ENCODE measurements at places on chromosomes 11 and 22. TPM values are rescaled to one million over a fixed set of nuclear protein-coding genes. Genes with fewer than 3 reads are reported as not detected.

- peak; percentile 51 for DNase-seq
Observed at GRCh38 chr11:79101656-79102055, 339.2 kb downstream of the TENM4 start.

GRCh38 chr11:111512296-111513239 is at the start of gene BTG4:
BTG4 (minus strand) TSS chr11:111512386; CDS start chr11:111498776, 13,610 bp downstream.
- DNase-seq: peak; percentile 5

DNA sequence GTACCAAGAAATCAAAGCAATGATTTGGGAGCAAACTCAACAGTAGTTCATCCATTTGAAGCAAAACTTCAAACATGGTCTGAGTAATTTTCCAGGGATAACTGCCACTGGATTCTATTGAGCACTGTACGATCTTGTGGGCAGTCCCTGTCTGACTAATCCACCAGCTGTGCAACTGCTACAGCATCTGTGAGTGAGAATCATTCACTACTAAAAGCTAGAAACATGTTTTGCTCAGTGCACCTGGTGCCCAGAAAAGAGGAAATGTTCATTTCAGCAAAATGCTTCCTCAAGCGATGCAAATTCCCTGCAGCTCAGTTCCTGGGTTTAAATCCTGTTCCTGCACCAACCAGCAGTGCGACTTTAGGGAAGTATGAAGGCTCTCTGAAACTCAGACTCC is 1077.9 kb downstream of the DLG2 start:
- no peak for DNase-seq

- peak; percentile 42 for DNase-seq
Observed at GRCh38 chr11:75351541-75351790, at the start of gene ARRB1. ARRB1 (minus strand) TSS chr11:75351661; CDS start chr11:75351607, 54 bp downstream.

- DNase-seq: no peak
Observed at GRCh38 chr11:106466521-106467080, 389.1 kb downstream of the AASDHPPT start.

- DNase-seq: no peak
Observed at GRCh38 chr22:37187552-37187890, 526 bp downstream of the C1QTNF6 start.

DNA sequence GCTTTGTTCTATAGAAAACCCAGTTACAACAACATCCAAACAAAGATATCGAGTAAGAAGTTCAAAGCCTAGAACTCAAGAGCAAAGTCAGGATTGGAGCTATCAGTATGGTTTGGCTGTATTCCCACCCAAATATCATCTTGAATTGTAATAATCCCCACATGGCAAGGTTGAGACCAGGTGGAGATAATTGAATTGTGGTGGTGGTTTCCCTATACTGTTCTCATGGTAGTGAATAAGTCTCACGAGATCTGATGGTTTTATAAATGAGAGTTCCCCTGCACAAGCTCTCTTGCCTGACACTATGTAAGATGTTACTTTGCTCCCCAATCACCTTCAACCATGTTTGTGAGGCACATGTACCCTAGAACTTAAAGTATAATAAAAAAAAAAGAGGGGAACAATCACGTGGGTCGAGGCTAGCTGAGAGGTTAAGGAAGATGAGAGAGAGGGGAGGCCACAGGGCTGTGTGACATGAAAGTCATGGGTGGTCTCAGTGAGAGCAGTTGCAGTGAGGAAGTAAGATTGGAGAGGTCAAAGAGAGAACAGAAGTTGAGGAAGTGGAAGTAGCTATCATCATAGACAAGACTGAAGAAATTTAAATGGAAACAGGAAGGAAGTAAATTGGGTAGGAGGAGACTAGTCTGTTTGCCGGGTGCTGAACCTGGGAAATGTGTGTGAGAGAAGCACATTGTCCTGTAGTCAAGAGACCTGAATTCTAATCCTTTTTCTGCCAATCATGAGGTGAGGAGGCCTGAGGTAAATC is 80.1 kb upstream of the CD44 start:
- no peak for DNase-seq

GRCh38 chr11:58905721-58906547 is 33.4 kb upstream of the GLYATL1 start:
- DNase-seq: peak; percentile 34

DNA sequence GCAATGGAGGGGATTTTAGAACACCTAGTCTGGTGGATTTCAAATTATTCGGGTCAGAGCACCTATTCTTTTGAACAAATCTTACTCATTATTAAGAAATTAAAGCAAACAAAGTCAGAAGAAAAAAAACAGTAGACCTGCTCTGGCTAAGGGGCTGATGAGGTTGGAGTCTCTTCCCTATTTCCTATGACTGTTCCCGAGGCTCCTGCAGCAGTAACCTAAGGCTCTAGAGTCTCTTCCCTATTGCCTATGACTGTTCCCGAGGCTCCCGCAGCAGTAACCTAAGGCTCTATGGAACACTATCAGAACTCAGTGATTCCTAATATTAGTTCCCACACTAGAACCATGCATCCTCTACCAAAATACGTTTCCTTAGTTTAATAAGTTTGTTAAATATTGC is 607.9 kb downstream of the NTM start:
- no peak for DNase-seq

DNA sequence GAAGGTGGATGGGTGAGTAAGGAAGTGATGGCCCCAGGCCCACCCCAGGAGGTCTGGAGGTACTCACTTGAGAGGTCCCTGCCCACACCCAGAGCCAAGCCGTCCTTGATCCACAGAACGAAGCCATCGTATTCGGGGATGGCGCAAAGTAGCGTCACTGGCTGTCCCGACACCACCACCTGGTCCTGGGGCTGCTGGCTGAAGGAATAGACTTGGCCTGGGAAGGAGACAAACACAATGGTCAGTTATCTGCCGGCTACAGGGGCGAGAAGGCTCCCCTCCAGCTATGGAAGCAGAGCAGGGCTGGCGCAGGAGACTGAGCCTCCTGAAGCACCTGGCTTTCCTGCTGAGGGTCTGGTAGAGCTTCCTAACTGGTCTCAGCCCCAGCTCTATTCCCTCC is 171.0 kb downstream of the ST3GAL4 start:
- DNase-seq: no peak

GRCh38 chr22:45304971-45305370 is 4.8 kb upstream of the FAM118A start:
- no peak for DNase-seq

GRCh38 chr11:21088930-21089329 is 419.5 kb downstream of the NELL1 start:
- DNase-seq: no peak

DNA sequence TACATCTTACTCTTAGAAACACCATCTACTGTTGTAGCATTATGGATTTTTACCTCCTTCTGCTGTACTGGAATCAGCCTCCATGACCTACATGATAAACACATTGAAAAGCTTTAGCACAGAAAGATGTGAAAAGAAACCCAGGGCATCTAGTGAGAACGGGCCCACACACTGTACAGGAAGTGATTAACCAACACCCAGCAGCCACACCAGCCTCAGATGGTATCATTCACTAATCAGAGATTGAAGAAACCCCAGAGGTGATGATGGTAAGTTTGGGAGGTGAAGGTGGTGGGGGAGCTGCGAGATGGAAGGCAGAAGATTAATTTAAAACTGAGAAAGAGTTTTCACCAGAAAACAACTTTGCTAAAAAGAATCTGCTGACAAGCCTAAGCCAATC is 46.1 kb downstream of the RASSF10 start:
- no peak for DNase-seq

- DNase-seq: peak; percentile 29
Observed at GRCh38 chr11:34052608-34053160, 1.2 kb downstream of the CAPRIN1 start.

- peak; percentile 28 for DNase-seq
Observed at GRCh38 chr11:120013325-120014250, 124.3 kb downstream of the TRIM29 start.

DNA sequence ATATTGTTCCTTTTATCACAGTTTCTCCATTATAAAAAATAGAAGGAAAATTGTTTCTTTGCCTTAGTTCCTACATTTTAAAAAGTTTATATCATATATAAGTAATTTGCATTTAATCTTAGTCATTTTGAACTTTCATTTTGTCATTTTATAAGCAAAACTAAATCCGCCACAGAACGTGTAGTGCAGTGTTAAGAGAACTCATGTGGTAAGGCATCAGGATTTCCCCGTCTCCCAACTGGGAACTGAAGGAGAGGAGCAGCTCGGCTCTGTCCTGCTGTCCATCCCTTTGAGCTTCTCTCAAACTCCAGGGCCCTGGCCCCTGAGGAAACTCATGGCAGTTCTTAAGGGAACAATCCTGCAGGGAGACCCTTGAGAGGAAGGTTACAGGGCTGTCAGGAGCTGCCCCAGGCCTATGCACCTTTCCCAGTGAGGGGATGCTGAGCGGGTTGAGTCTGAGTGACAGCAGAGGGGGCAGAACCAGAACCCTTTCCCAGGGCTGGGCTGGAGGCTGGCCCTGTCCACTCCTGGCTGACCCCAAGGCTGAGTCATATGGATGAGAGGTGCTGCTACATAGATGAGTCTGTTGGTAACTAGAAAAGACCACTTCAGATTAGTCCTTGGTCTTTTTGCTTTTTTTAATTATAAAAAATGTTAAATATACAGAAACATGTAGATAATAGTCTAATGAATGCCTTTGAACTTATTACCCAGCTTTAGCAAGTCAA is 333.1 kb downstream of the TBC1D22A start:
- no peak for DNase-seq

DNA sequence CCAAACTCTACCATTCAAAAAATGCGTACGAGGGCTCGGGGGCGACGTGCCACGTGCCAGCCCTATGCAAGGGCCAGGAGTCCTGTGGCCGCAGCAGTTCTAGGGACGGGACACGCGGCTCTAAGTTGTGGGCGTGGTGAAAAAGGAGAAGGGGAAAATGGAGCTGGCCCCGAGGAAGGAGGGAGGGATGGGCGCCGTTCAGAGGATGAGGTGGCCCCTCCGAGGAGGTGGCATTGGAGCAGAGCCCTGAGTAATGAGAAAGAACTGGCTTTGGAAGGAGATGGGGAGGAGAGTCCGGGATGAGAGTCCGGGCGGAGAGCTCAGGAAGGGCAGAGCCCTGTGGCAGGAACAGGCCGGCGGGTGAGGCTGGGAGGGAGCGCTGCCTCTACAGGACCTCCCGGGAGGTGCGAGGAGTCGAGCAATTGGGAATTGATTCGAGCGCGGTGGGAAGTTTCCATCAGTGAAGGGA is 21.0 kb downstream of the OTUB1 start:
- no peak for DNase-seq

- no peak for DNase-seq
Observed at GRCh38 chr11:105070306-105070705, 25.2 kb upstream of the CARD16 start.

DNA sequence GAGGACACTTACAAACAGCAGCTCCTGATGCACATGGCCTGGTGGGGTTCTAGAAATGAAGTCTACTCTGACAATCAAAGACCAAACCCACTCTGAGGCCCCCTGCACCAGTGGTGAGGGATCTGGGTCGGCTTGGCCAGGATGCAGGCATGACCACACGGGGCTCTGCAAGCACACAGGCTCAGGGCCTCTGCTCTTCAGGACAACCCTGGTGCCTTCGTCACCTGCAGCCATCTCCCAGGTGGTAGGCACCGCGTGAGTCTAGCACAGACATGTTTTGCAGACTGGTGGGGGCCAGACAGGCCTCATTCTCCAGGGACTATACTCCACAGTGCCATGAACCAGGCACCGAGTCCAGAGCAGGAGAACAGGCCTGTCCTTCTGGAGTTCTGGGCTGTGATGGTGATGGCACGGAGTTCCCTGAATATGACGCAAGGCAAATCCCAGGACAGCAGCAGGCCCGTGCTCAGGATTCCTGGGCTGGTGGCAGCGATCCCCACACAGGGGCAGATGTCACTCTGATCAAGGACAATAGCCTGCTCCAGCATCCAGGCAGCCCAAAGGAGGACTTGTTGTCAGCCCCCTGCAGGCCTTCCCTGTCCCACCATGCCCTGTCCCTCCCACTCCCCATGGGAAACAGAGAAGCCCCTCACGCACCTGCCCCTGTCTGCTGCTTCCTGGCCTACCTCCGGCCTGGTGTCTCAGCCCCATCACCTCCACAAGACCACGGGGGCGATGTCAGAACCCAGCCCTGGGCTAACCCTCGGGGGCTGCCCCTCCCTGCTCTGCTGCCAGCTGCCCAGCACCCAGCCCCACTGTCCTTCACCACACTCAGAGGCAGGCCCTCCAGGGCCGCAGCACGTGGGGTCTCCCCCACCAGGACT is 36.1 kb downstream of the GNB1L start:
- DNase-seq: no peak

DNA sequence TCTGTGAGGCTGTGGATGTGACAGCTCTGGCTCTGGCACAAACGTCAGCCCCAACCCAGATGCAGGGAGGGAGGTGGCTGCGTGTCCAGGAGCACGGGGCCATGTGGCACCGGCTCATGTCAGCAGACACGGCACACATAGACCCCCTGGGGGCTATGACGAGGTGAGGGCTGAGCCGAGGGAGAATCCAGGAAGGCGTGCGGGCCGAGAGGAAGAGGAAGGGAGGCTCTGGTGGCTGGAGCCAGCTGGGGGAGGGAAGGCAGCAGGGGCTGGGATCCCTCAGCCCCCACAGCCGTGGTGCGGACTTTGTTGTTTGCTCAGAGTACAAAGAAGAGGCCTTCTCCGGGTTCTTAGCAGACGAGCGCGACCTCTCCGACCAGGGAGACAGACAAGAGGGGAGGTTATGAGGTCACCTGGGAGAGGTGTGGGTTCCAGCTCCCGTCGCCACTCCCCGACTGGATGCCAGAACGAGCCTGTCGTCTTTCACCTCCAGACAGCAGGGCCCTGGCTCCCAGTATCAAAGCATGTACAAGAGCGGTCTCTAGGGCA is 46.1 kb downstream of the CDKN1C start:
- DNase-seq: no peak

GRCh38 chr11:92159931-92160330 is 64.7 kb upstream of the FAT3 start:
- DNase-seq: no peak

- no peak for DNase-seq
Observed at GRCh38 chr11:31981457-31981856, 109.4 kb upstream of the RCN1 start.

GRCh38 chr11:9137293-9138132 is 46.1 kb upstream of the SCUBE2 start:
- peak; percentile 82 for DNase-seq

GRCh38 chr11:105577641-105578040 is 32.2 kb upstream of the GRIA4 start:
- DNase-seq: no peak

Gene DDX25
- 1.7 TPM for total RNA-seq

Gene P2RY6
- 4.0 TPM for total RNA-seq

Gene NLRP10
- total RNA-seq: not detected

Gene KIAA0930
- total RNA-seq: 27.2 TPM

Gene UBE4A
- total RNA-seq: 47.2 TPM

Gene CDK2AP2
- total RNA-seq: 97.3 TPM

Gene BTG4
- total RNA-seq: not detected

Gene NRXN2
- total RNA-seq: 5.6 TPM

Gene FAM180B
- total RNA-seq: 3.1 TPM

Gene TIMP3
- 424 TPM for total RNA-seq

Gene GPHA2
- total RNA-seq: not detected

Gene POU2AF1
- 0.54 TPM for total RNA-seq

Gene PDGFB
- 3.9 TPM for total RNA-seq

Gene E2F8
- total RNA-seq: not detected

Gene TBX10
- not detected for total RNA-seq

Gene NNMT
- 218 TPM for total RNA-seq

All from thyroid gland (tissue), 4 donors.